Stimulated activated CD4-positive, alpha-beta T cell treated with anti-CD3 and anti-CD28 coated beads, Interleukin-4, amount 100 ng/mL, for 1 hour (primary cell): ENCODE measurements at places on chromosomes 12 and 14.

DNA sequence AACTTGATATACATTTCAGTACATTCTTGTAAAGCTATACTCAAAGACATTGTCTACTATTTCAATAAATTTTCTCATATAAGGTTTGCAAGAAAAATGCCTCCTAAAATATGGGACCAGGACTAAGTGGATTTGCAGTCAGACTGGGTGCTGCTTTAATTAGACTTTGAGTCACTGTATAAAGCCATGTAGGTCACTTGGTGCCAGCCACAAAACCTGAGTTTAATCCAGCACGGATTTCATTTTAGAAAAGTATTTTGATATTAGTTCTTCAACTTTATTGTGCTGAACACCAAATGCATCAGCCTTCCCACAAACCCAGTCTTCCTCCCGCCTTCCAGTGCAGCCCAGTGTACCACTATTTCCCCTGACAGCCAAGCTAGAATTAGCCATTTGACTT, 9.9 kb upstream of the NID2 start:
- DNase-seq = no peak

GRCh38 chr12:101330631-101331030, 50.7 kb downstream of the UTP20 start:
- no peak for DNase-seq

DNA sequence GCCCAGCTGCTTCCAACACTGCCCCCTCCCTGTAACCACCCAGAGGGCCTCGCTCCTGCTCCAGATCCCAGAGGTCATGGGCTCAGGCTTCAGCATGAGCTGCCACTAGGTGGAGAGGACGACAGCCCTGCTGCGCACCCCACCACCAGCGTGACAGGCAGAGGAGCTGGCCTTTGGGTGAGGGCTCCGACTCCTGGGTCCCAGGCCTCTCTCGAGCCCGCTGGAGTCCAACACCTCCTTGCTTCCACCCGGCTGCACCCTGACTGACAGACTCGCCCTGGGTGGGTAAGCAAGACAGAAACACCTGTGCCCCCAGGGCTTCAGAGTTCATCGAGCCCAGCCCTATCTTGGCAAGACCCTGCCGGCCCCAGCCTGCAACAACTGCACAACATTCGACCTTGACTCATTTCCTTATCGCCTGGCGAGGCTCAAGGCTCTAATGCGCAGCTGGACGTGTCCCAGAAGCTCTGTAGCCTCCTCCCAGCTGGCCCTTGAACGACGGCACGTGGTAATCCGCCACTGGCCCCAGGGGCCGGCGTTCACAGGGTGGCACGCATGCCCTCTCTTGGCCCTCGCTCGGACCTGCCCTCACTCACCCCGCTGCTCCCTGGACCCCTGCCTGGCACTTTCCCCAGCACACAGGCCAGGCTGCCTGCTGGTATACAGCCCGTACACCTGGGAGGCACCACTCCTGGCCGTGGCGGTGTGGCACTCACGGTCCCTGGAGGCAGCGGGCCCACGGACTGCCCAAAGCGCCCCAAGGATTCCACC, 28.0 kb downstream of the VPS37B start:
- DNase-seq = peak; percentile 1

DNA sequence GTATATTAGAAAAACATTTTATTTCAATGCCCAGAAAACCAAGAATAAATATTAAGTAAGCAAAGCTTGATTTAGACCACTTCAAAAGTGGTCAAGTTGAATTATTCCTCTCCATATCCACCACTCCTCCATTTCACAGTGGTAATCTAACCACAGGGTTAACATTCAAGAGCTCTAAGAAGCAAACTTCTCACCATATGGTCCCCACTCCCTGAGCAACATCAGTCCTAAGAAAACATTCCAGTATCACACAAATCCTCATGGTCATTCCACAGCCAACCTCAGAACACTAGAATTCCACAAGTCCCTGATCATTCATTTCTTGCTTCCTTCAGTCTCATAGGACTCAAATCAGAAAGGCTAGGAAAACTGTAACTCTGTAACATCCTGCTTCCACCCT, 47.9 kb downstream of the ST8SIA1 start:
- DNase-seq = no peak

- no peak for DNase-seq
Observed at GRCh38 chr14:88553886-88554456, 836 bp downstream of the PTPN21 start.

GRCh38 chr12:66742508-66743367, 63.9 kb upstream of the GRIP1 start:
- DNase-seq = no peak

GRCh38 chr14:61747342-61747741, 14.9 kb upstream of the SNAPC1 start:
- DNase-seq = no peak

DNA sequence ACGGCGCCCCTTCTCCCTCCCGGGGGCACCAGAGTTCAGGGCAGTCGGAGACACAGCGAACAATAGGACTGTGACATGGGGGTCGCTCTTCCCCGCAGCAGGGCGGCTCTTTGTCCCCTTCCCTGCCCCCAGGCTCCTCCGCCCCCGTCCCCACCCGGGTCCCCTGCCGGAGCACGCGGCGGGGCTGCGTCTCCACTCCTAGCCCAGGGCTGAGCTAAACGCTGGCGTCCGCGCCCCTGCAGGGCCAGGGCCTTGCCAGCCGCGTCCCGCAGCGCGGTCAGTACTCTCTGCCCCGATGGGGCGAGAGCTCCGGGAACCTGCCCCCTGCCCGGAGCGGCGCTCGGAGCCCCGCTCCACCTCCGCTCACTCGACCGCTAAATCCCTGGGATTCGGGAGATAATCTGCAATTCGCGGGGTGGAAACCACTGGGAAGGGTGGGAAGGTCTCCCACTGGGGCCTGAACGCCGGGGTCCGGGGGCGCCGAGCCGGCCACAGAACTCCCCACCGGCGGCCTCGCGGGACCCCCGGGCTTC, 825 bp upstream of the CCDC85C start:
- peak; percentile 41 for DNase-seq

DNA sequence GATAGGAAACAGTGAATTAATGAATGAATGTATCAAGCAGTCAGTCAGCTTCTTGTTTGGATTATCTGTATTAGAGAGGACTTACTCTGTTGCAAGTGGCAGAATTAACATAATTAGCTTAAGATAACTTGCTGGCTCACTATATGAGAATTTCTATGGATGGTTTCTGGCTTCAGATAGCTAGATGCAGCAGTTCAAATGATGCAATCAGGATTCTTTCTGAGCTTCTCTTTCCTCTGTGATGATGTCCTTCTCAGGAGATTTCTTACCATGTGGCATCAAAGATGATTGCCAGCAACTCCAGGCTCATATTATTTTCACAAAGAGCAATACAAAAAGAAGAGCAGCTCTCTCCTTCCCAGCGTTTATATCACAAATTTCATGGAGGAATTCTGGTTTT, 30.7 kb downstream of the FRMD6 start:
- DNase-seq = no peak

- DNase-seq = no peak
Observed at GRCh38 chr12:92297405-92297804, 151.8 kb upstream of the BTG1 start.

DNA sequence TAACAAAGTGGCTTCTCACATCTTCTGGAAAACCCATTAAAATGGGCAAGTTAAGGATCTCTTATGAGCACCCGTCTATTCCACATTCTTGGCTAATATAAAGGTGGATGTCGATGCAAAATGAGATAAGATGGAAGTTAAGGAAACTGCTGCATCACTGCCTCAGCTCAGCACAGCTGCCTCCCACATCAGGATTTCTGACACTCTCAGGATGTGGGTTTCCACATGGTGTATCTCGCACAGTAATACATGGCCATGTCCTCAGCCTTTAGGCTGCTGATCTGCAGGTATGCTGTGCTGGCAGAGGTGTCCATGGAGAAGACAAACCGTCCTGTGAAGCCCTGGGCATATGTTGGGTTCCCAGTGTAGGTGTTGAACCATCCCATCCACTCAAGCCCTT, 1348.0 kb downstream of the TMEM121 start:
- no peak for DNase-seq

DNA sequence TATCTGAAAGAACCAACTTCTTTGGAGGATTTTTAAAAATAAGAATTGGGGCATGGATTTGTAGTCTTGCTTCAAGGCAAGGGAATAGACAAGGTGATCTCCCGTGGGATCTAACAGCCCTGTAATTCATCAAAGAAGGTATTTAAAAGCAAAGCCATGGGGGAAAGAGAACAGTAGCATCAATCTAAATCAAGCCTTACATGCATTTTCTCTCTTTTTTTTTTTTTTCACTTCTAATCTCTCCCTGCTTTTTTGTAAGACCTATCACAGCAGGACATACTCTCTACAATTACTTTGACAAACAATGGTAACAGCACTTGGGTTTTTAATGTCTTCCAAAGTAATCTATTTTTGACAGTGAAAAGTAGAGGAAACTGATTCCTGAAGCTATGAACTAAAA, 367.9 kb downstream of the PAWR start:
- DNase-seq = no peak

DNA sequence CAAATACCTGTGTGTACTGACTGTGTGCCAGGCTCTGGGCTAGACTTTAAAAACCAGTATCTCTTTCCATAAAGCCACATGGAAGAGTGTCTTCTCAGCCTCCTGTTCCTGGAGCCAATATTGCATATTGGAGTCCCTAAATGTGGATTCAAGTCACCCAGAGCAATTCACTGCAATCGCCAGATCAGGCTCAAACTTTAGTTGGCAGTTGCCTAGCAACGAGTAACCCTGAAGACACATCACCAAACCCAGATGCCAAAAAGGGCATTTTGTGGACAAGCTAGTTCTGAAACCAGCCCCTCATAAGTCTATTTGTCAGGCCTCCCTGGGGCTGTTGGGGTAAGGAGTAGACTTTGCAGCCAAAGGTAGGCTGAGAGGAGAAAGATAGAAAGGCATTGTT, 13.7 kb downstream of the DPF3 start:
- no peak for DNase-seq

DNA sequence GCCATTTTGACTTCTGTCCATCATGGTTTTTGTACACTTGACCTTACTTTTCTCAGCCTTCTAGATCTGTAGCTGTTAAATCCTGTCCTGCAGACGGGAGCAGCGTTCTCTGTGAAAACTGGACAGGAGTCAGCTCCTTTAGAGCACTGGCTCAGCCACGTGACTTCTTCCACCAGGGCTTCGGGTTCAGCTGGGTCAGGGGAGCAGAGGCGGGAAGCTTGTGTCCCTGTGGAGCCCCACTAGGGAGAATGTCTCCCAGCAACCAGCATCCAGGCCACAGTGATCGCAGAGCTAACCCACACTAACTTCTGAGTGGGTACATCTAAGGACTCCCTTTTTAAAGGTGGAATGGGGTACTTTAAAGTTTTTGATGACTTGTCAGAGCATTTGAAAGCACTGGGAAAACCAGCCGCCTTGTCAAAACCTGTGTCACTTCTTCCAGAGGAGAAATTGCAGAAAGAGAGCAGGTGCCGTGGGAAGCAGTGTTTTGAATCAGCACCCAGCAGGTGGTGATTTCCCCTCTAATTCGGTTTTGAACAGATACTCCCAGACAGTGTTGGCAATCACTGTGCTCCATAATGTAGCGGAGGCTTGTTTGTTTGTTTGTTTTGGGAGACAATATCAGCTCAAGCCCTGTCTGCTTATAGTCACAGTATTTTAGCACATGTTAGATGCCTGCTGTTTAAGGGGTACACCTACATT, 17.9 kb downstream of the DERA start:
- no peak for DNase-seq

- no peak for DNase-seq
Observed at GRCh38 chr14:24954037-24954699, 95.8 kb downstream of the STXBP6 start.

- no peak for DNase-seq
Observed at GRCh38 chr14:100190126-100190525, 30.7 kb upstream of the DEGS2 start.

DNA sequence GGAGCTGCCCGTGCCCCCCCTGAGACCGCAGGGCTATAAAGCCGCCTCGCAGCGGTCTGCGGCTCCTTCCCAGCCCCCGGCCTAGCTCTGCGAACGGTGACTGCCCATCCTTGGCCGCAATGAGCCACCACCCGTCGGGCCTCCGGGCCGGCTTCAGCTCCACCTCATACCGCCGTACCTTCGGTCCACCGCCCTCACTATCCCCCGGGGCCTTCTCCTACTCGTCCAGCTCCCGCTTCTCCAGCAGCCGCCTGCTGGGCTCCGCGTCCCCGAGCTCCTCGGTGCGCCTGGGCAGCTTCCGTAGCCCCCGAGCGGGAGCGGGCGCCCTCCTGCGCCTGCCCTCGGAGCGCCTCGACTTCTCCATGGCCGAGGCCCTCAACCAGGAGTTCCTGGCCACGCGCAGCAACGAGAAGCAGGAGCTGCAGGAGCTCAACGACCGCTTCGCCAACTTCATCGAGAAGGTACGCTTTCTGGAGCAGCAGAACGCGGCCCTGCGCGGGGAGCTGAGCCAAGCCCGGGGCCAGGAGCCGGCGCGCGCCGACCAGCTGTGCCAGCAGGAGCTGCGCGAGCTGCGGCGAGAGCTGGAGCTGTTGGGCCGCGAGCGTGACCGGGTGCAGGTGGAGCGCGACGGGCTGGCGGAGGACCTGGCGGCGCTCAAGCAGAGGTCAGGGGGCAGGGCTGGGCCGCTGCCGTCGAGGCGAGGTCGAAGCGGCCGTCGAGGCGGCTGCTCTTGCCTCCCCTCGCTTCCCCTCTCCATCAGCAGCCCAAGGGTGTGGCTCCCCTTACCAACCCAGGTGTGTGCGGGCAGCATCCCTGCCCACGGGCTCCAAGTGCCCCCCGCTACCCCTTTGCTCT, at the start of gene PRPH:
Gene PRPH (plus strand): TSS at position 66 of the 855 bp plus-strand sequence. CDS start 54 bp downstream, at position 120.
- no peak for DNase-seq

GRCh38 chr12:87469295-87469694, 559.9 kb downstream of the C12orf50 start:
- no peak for DNase-seq

GRCh38 chr14:98665007-98665406, 607.0 kb downstream of the BCL11B start:
- no peak for DNase-seq

DNA sequence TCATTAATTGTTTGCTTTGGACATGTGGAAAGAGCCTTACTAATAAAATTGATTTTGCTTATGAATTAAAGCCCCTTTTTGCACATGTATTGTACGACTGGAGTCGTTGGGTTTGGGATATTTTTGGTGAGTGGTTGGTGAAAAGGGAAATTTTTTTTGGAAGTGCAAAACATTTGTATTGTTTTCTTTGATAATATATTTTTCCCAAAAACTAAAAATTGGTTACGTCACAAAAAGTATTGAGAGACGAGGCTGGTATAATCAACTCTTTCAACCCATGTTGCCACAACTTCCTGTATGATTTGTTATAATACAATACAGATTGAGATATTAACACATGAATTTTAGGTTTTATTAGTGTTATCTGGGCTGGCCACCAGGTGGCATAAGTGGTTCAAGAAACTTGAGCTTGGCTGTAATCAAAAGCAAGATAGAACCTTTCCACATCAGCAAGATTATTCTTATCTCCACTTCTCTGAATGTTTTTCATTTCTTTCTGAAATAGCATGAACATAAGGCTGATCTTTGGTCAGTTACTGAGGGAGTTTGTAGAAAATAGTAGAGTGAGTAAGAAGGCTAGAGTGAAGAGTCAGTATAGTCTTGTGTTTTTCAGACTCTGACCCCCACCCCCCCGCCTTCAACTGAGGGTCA, 8.7 kb downstream of the NGDN start:
- DNase-seq = peak; percentile 58

GRCh38 chr14:87387806-87388205, 605.2 kb downstream of the GALC start:
- no peak for DNase-seq

- DNase-seq = no peak
Observed at GRCh38 chr14:68630611-68631393, 162.1 kb downstream of the ZFP36L1 start.

GRCh38 chr12:40681148-40681547, 11.1 kb upstream of the CNTN1 start:
- DNase-seq = no peak
